ENCODE measurements at places on chromosomes 7 and 10.

DNA sequence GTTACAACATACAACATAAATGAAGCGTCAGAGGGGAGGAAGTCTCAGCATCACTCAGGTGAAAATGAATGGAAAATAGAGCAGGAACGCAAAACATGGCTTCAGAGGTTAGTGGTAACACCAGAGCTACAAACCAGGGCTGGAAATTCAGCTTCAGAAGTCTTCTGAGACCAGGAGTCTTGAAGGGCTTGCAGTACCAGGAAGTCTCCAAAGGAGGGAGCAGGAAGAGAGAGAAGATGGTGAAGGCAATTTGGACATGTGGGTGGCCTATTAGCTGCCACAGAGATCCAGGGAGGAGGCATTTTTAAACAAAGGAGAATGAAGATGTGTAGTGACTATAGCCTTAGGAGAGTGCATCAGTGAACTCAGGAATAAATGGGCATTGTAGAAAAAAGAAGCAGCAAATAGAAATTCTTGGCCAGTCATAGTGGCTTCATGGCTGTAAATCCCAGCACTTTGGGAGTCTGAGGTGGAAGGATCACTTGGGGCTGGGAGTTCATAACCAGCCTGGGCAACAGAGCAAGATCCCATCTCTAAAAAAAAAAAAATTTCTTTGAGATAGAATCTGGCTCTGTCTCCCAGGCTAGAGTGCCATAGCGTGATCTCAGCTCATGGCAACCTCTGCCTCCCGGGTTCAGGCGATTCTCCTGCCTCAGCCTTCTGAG lies 9.3 kb upstream of the TET1 start:
- peak; percentile 74 for DNase-seq

DNA sequence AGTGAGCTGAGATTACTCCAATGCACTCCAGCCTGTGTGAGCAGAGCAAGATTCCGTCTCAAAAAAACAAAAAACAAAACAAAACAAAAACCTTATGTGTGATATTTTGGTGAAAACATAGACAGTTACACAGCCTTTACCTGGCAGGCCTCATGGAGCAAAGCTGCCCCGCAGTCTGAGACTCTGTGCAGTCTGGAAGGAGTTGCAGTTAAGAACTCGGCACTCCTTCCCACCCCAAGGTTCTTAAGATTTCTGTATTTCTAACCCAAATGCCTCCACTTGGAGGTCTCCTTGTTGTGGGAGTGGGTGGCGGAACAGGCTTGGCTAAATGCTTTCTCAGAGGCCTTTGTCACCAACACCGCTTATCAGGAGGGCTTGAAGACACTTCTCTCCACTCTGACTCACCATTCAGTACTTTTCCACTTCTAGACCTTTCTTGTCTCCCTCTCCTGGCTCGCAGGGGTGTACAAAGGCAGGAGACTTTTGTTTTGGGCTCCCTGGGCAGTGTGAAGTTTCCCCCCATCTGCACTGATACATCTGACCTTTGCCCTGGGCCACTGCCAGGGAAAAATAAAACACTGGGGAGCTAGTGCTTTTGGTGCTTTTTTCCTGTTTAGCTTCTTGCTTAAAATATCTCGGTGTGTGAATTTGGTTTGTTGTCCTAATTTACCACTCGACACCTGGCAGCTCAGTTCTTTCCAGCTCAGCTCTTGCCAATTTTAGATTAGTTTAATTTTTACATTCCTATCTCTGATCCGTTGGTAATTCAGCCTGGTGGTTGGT lies 51.3 kb upstream of the MAGI2 start:
- DNase-seq = peak; percentile 14

DNA sequence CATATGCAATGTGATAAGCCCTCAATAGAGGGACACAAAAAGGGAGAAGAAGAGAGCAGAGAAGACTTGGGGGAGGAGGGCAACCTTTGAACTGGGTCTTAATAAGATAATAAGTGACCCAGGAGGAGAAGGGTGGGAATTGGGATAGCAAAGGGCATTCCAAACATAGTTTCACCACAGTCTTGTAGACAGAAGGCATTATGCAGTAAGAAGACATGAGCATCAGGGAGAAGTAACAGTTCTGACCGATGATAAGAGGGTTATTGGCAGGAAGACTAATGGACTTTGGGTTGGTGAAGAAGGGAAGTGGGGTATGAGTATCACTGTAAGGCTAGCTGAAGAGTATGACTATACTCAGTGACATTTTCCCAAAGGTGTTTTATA lies 63.6 kb downstream of the TES start:
- DNase-seq = no peak

DNA sequence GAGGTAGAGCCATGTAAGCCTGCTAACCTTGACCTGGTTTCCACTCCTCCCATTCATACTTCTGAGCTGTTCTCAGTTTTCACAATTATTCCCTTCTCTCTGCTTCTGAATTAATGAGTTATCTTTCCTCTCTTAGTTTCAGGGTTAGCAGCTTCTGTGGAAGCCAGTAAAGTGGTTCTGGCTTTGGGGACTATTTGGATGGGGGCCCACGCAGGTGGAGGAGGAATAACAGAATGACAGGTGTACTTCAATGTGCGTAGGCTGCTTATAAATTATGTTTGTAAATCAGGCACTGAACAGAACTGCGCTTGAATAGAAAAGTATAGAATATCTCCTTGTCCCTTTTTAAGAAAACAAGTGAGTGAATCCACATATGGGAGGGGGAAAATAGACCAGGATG lies 128.9 kb upstream of the GAD2 start:
- DNase-seq = no peak

DNA sequence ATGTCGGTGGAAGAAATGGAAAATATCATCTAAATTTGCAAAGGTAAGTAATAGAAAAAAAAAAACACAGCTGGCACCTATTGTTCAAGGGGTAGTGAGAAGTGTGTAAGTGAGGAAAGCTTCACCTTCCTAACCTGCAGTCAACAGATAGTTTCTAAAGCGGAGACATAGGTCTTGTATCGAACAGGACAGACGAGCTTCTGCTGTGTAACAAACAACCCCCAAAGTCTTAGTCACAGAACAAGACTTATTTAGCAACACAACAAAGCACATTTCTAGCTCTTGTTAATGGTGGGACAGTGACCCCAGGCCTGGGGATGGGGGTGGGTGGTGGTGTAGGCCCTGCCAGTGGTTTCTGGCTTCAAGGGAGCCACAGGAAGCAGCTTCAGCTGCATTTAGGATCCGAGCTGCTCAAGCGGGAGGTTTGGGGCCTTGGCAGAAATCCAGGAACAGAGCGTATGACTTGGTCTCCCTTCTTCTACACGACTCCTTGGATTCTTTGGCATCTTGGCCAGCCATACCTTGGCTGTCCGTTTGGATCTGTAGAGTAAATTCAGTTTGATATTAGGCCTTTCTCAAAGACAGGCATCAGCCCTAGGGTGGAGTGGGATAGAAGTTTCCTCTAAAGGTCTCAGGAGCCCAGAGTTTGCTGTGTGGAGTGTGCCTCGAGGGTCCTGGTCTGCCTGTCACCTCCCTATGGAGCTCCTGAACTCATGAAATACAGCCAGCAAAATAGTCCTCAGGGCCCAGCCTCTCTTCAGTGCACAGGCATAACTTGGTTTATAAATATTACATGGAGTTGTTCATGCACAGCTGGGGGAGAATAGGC lies 56.9 kb upstream of the SHH start:
- DNase-seq = no peak

DNA sequence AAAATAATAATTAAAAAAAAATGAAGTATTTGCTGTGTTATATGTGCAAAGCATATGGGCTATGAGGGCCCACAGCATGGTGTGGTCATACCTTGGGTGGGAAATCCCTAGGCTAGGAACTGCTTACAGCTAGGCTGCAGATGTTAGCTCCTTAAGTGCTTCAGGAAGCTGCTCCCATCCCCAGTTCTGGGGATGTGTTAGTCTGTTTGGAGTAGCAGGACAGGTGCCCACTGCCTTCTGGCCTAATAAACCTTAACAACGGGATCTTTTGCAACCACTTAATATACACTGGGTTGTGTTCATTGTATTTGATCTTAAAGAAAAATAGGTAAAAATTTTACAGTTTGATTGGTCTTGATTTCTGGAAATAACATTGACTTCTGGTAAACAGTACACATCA lies 46.3 kb downstream of the HK1 start:
- DNase-seq = no peak

DNA sequence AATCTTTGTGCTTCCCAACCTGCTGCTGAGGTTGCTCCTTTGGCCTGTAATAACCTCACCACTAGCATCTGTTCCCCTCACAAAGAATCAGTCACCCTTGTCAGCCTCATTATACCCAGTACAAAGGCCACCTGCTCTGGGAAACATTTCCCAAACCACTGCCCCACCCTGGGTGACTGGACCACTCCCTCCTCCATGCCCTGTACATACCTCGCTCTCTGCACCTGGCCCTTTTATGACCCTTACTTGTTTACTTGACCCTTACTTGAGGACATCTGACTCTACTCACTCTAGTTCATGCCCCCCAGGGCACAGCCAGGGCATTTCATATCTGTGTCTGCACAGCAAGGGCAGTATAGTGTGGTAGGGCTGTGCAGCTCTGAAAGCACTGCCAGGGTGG lies 21.4 kb upstream of the AOC1 start:
- no peak for DNase-seq

DNA sequence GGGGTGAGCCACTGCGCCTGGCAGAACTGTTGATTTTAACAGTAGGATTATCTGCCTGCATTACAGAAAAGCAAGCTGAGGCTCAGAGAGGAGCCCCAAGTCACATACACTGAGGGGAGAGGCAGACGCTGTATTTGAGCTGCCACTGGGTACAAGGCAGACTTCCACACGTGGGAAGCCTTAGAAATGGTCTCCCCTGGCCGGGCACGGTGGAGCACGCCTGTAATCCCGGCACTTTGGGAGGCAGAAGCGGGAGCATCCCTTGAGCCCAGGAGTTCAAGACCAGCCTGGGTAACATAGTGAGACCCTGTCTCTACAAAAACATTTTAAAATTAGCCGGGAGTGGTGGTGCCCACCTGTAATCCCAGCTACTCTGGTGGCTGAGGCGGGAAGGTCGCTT lies 902 bp upstream of the FZD9 start:
- DNase-seq = no peak

DNA sequence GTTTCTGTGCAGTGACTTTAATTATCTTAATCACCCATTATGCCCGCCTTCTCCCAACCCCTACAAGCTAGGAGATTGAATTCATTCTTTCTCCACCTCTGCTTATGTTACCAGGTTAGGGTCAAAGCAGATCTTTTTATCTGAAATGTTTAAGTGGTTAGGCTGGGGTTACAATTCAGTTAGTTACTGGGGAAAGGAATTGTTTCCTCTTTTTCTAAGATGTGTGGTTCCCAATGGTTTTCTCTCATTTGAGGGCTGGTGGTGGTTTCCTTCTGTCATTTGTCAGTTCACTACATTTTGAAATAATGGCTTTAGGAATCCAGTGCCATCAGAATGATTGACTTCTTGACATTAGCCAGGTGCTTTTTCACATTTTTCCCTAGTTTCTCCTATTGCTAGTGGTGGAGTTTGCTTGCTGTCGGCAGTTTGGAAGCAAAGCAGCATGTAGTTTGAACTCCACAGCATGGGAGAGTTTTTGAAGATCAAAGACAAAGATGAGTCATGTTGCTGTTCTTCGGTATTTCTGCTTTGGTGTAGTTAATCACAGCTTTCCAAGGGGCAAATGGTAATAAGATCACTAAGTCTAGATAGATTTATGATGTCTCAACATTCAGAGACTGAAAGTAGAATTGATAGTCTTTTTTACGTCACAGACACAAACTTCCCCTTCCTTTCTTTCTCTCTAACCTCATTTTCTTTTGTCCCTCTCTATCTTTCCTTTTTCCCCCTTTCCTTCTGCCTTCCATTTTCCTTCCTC lies 168.2 kb downstream of the SND1 start:
- no peak for DNase-seq

DNA sequence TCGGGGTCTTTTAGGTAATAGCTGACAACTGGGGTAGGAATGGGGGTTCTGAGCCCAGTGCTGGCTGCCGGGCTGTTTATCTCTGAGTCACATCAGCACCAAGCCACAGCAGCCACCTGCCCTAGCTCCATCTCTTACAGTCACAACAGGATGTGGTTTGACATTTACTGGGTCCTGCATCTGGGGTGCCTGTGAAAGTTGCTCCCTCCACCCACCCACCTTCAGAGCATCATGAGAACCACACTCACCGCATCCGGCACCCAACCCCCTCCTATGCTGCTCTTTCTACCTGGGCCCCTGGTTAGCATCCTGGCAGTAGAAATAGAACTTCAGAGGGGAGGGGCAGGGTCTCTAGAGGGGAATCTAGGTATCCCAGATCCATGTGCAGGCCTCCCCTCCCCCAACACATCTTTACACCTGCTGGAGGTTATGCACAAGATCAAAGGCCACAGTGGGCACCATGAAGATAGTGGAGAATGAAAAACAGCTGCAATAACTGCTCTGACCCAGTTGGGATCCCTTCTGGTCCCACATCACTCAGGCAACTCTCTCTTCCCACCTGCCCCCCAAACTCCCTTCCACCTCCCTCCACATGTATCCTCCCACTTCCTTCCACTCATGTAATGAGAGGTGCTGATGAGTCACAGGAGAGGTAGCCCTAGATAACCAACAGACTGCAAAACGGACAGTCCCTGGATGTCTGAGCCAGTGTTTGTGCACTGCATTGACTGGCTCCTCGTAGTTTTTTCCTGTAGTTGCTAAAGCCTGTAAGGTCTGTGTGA lies 38.2 kb downstream of the PRSS2 start:
- no peak for DNase-seq

- DNase-seq = no peak
Measured at GRCh38 chr7:6442114-6442513, 5.6 kb downstream of the DAGLB start.

- no peak for DNase-seq
Measured at GRCh38 chr7:75573477-75574019, 81.4 kb downstream of the SPDYE5 start.

- no peak for DNase-seq
Measured at GRCh38 chr10:85619832-85620231, 746.8 kb downstream of the GRID1 start.

- DNase-seq = no peak
Measured at GRCh38 chr7:47333554-47333887, 248.4 kb downstream of the TNS3 start.

- no peak for DNase-seq
Measured at GRCh38 chr7:156515911-156516790, 124.4 kb upstream of the RNF32 start.

GRCh38 chr10:4740471-4740870 lies 85.5 kb upstream of the AKR1E2 start:
- no peak for DNase-seq

DNA sequence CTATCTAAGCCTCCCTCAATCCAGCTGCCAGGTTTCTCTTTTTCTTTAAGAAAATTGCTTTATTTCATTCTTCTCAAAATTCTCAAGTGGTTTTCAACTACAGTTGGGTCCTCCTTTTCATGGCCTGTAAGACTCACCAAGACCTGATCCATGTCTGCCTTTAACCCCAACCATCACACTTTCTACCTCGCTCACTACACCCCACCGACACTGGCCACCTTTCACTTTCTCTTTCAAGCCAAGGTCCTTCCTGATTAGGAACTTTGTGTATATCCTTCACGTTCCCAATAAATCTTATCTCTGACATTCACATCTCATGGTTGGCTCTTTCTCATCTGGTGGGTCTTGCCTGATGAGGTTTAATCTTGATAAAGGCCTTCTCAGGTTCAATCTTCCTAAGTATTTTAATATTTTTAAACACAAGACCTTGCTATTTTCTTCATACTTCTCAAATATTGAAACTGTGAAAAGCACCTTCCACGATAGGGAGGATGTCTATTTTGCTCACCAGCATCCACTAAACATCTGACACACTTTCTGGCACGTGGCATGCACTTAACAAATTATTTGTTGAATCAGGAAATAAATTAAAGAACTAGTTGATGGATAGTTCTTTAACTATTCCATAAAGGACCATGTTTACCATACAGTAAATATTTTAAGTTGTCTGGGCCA lies 624.8 kb downstream of the GRID1 start:
- DNase-seq = no peak

GRCh38 chr10:71433768-71434744 lies 37.3 kb downstream of the CDH23 start:
- no peak for DNase-seq

Data from Ammon's horn (tissue), 1 donor.